HT-29 (cell line): ENCODE measurements at places on chromosomes 2 and 18.

DNA sequence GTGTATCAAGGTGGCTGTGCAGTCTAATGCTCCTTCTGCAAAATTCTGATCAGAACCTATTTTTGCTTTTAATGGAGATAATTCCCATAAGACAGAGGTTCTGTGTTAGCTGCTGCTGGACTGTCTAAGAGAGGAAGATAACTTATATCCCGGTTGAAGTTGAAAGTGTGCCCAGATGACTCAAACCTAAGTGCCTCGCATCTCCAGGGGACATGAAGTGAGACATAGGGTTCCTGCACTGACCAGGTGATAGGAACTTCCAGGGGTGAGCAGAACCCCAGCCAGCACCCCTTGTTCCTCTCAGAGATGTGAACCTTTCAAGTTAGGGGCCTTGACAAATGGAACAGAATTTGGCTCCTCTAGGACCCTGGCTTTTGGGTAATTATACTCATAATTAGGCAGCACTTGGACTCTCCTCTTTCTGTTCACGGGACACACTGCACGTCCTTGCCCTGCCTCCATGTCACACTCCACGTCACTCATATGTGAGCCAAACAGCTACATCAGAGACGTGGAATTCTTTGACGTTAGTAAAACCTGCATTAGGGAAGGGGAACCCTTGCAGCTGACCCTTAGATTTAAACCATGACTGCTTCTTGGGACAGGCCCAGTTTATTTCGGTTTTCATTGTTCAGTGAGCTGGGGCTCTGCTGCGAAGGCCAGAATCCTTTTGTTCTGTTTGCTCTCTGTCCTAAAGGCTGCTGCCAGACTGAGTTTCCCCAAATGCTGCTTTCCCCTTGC is 104.5 kb upstream of the ALPP start:
- no peak for DNase-seq

- DNase-seq = no peak
Measured at GRCh38 chr2:170163411-170164065, 14.4 kb upstream of the MYO3B start.

GRCh38 chr2:23522726-23523372 is 137.9 kb downstream of the KLHL29 start:
- DNase-seq = no peak

DNA sequence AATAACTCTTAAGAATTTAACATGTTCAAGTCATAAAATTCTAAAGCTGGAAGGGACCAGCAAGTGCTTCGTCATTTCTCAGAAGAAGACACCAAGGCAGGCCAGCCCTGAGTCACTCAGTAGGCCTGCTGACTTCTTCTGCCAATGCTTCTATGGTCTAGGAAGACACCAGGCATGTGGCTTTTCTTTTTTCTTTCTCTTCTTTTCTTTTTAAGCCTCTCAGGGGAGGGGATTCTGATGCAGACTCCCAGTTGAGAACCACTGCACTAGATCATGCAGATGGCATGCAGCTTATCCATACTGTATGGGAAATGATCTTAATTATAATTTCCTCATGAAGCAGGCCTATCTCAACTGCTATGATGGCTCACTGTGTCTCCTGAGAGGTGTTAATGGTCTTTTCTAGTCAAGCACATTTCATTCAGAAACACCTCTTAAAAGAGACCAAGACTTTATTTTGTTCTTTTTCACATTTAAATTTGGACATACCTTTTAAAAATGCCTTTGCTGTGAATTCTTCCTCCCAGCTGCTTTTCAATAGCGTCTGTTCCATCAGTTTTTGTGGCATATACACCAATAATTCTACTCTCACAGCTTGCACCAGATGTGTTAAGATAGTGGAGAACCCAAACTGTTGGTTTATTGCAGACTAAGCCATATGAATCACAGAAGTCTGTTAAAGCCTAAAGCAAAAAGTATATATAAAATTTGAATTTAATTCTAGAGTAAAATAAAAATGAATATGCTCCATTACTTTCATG is 11.3 kb downstream of the KCTD18 start:
- DNase-seq = no peak

- no peak for DNase-seq
Measured at GRCh38 chr18:3451989-3452749, 2.2 kb downstream of the TGIF1 start.

- DNase-seq = no peak
Measured at GRCh38 chr18:68525091-68525490, 189.8 kb downstream of the TMX3 start.

- DNase-seq = peak; percentile 83
Measured at GRCh38 chr2:121356058-121356640, 71.1 kb upstream of the TFCP2L1 start.
